ENCODE measurements at places on chromosomes 1 and 21.

DNA sequence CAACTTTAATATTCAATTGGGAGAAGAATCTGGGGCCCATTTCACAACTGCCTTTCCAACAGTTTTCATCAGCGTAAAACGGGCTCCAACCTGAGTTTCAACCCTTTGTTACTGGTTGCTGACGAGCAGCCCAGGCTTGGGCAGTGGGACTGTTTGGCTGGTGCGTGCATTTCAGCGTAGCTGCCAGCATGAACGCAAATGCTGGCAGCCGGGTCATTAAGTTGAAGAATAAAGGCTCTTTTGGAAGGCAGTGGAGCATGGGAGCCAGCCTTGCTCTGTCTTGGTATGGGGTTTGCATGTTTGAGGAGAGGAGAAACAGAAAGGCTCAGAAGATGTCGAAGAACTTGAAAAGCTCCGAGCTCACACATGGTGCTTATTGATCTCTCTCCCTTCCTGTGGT is 40.7 kb downstream of the WDR3 start:
- DNase-seq = no peak

GRCh38 chr1:101004670-101005069 is 20.9 kb downstream of the DPH5 start:
- no peak for DNase-seq

DNA sequence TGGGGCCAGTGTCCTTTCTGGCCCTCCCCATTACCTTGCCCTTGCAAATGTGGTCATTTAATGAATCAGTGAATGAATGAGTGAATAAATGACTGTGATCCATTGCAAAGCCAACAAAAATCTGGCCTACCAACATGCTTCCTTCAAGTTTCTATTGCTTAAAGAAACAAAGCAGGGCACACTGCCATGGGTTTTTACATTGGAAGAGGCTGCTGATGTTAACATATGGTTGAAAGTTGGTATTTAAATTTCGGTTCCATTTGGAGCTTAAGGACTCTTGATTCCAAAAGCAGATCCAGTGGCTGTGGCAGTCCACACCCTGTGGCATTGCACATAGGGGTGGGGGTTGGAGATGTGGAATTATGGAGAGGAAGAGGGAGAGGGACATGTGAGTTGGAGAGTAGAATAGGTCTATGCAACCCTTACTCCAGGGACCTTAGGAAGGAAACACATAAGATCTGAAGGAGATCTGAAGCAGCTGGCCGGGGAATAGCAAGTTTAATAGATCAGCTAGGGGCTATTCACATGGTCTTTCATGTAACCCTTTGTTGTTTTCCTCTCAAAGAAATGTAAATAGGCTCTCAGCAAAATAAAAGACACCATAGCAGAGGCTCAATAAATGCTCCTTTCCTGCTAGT is 7.2 kb downstream of the ABCA4 start:
- DNase-seq = no peak

- no peak for DNase-seq
Measured at GRCh38 chr21:45721671-45722070, 78.1 kb downstream of the PCBP3 start.

DNA sequence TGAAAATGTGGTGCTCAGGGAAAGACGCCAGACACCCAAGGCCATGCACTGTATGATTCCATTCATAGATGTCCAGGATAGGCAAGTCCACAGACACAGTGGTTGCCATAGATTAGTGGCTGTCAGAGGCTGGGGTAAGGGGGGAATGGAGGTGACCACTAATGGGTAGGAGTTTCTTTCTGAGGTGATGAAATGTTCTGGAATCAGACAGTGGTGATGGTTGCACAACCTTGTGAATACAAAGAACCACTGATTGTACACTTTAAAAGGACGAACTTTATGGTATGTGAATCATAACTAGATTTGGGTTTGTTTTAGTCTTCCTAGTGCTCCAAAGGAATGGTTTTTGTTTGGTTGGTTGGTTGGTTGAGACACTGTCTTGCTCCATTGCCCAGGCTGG is 51.7 kb downstream of the PRAMEF20 start:
- DNase-seq = no peak

- no peak for DNase-seq
Measured at GRCh38 chr1:32182060-32182459, 2.6 kb downstream of the TXLNA start.

DNA sequence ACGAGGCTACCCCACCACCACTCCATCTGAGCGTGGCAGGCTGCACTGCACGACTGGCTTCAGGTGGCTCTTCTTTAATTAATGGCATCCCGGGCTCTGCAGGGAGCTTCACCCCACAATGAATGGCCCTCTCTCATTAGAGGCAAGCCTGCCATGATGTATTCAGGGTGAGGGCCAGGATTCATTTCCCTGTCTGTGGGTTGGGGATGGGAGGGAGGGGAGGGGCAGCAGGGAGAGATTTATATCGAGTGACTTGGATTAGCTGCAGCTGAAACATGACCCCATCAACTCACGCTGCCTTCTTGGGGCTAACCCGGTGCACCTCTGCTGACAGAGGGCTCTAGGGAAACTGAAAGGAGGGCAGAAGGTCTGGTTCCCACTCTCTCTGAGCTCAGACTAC is 54.2 kb downstream of the ERI3 start:
- DNase-seq = no peak

DNA sequence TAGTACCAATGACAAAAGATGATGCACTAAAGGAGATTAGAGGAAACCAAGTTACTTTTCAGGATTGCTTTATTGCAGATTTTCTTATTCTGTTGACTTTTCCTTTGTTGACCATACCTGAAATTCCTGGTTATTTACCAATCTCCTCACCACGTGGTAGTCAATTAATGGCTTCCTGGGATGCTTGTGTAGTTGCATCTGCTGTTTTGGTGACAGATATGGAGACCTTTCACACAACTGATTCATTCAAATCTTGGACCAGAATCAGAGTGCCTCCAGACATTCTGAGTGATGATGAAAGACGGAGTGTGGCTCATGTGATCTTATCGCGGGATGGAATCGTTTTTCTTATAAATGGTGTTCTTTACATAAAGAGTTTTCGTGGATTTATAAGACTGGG is 91.3 kb downstream of the CATSPERE start:
- DNase-seq = no peak

- DNase-seq = no peak
Measured at GRCh38 chr1:107138767-107139445, 1.9 kb upstream of the NTNG1 start.

GRCh38 chr21:37208056-37208721 is 58.9 kb downstream of the VPS26C start:
- peak; percentile 35 for DNase-seq

DNA sequence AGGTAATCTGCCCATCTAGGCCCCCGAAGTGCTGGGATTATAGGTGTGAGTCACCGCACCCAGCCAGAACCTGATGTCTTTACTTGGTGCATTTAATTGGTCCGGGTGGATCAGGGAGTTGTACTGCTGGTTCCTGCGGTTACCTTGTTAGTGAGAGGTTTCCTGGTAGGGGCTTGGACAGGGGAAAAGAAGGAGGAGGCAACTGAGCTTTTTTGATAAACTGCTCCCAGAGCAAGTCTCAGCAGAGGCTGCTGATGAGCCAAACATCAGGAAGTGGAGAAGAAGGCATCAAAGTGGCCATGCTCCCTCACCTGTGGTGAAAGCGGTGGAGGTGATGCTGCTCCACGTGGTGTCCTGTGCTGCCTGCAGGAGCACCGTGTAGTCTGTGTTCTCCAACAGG is 161.5 kb upstream of the KIAA0040 start:
- DNase-seq = no peak

DNA sequence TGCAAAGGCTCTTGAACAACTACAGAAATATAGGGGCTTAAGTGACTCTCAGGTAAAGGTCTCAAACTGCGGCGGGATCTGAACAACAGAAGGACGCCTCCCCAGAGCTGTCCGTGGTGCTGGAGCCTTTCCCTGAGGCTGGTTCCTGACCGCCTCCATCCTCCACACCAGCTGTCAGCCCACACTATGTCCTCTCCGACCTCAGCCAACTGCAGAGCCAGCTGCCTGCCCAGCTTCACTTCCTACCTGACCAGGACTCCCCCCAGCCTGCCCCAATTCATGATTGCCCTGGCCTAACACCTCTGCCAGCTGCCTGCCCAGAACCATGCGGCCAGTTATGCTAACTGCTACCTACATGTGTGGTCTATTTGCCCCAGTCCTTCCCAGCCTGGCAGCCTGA is 63.6 kb upstream of the ZC3H12A start:
- DNase-seq = peak; percentile 23

Measured in muscle of back (tissue), 13 donors.